ENCODE measurements at places on chromosomes 2 and 18.

- no peak for DNase-seq
Observed at GRCh38 chr18:32822197-32822596, 49.4 kb upstream of the KLHL14 start.

DNA sequence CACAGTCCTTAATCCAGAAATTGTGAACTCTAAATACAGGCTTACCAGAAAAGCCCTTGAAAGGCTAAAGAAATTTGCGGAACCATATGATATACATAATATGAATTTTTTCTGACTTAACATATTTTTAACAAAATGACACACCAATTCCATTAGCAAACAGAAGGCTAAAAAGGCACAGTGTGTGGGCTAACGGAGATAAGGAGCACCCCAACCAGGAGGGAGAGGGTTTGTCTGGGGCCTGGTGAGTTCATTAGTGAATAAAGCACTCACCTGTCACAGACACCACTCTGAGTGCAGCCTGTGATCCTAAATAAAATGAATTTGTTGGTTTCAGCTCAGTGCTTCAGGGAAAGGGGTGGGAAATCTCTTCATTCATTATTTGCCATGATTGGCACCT lies 2.7 kb upstream of the FECH start:
- no peak for DNase-seq

GRCh38 chr2:38905251-38905650 lies 15.6 kb downstream of the ARHGEF33 start:
- peak; percentile 5 for DNase-seq

- DNase-seq, result no peak
Observed at GRCh38 chr2:194004590-194005206, 1652.3 kb upstream of the SLC39A10 start.

GRCh38 chr2:151733771-151734672 lies at the start of gene NEB:
Gene NEB (minus strand): TSS chr2:151734476. CDS start chr2:151733156, 1,320 bp downstream.
- no peak for DNase-seq

DNA sequence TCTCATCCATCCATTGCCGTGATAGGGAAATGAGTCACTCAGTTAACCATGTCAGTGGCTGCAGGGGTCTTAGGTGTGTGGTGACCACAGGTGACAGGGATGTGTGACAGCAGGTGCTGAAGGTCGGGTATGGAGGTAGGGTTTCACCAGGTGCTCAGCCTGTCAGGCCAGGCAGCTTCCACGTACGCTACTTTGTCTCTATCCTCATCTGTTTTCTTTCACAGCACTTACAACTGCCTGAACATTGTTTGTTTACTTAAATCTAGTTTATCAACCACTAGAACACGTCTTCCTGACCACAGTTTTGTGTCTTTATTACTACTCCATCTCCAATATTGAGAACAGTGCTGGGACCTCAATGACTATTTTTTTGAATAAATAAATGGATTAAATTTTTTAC lies 11.4 kb upstream of the UXS1 start:
- no peak for DNase-seq

DNA sequence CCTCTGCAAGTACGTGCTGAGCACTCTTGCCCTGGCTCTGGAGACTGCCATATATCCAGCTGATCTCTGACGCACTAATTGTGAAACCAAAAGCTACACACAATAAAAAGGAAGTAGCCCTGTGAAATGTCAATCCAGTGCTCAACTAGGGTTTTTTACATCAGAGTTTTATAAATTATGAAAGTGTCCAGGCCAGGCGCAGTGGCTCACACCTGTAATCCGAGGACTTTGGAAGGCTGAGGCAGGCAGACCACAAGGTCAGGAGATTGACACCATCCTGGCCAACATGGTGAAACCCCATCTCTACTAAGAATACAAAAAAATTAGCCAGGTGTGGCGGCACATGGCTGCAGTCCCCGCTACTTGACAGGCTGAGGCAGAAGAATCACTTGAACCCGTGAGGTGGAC lies 24.5 kb upstream of the PEX13 start:
- DNase-seq, result peak; percentile 39

DNA sequence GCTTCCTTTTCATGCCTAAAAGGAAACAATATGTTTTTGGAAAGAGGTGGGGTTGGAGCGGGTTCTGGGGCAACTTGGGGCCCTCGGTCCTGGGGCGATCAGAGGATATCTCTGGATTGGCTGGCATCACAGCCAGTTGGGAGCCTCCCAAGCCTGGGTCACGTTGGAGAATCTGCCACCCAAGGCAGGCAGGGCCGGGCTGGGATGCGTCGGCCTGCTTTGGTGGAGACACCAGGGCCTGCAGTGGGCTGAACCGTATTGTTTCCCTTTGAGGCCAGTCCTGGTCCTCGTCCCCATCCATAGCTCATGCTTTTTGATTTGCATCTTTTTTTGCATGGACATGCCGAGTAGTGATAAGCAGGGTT lies 235.8 kb downstream of the ATAD2B start:
- no peak for DNase-seq

DNA sequence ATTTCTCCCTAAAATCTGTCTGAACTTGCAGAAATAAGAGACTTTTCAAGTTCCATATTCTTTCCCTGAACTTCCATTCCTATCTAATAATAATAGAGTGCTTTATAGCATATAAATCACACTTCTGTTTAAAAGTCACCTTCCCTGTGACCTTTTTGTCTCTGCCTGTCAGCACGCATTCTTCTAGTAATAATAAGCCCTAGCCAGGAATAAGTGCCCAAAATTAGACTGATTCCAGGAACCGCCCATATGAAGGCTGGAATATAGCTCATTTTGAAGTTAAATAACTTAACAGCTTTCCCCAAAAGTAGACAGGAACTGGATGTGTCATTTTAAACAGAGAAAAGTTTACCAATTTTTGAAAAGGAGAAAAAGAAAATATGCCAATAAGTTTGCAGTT lies 576.5 kb downstream of the EPHA4 start:
- DNase-seq, result no peak

GRCh38 chr2:215920244-215921100 lies 92.9 kb downstream of the MREG start:
- DNase-seq, result peak; percentile 66

GRCh38 chr18:9062418-9062751 lies 40.1 kb upstream of the NDUFV2 start:
- DNase-seq, result no peak

- DNase-seq, result peak; percentile 92
Observed at GRCh38 chr2:230905448-230906421, 19.3 kb downstream of the GPR55 start.

DNA sequence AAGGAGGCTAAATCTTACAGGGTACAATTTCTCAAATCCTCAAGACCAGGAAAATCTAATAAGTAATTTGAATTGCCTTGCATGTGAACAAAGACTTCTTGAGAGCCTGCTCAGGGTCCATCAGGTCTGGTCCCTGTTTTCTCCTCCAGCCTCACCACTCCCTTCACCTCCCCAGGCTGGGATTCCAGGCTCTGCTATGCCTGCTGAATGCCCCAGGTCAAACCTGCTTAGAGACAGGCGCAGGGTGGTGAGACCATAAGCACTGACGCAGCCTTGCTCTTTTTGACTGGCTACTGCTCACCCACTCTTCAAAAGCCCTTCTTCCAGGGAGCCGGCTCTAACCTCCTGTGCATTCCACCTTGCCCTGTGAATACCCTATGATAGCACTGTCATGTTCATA lies 356.4 kb upstream of the ACVR2A start:
- no peak for DNase-seq

GRCh38 chr2:10002681-10003080 lies 40.7 kb upstream of the KLF11 start:
- DNase-seq, result no peak

DNA sequence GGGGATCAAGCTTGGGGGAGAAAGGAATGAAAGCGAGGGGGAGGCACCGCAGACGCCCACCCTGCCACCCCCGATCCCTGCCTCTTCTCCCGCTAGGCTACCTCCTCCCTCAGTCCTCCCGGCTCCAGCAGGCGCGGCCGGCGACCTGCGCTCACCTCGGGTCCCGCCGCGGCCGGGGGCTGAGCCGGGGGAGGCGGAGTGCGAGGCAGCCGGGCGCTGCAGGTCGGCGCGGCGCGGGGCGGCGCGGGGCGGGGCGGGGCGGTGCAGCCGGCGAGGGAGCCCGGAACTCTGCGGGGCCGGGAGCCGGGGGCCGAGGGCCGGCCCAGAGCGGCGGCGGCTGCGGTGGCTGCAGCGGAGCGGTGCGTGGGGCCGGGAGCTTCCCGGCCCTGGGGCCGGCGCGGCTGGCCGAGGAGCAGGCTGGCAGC lies 477 bp downstream of the ACVR1 start:
- no peak for DNase-seq

DNA sequence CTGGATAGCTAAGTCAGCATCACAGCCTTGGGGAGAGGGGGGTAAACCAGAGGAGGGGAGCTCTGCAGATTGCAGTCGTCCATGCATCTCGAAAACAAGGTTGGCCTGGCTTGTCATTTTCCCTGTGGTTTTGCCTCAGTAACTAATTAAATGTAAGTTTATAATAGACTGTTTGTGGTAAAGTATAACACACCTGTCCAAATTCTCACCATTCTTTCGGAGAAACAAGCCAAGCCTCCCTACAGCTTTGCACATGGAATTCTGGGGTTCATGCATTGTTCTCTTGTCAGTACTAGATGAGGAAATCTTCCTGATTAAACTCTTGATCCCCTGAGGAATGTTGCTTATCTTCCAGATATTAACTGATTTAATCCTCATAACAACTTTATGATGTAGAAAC lies 1065.2 kb upstream of the FAM98A start:
- no peak for DNase-seq

DNA sequence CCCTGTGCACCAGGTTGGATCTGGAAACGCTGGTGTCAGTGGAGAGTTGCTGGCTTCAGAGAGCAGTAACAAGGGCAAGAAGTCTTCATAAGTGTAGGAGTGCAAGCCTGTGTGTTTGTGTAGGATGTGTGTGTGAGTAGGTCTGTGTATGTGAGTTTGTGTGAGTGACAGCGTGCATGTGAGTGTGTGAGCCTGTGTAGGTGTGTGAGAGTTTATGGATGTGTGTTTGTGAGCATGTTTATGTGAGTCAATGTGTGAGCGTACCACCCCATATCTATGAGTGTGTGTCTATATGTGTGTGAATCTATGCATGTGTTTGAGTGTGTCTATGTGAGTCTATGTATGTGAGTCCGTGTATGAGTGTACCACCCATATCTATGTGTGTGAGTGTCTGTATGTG lies 86.5 kb upstream of the ATG16L1 start:
- DNase-seq, result no peak

GRCh38 chr18:13246121-13246520 lies 27.6 kb downstream of the LDLRAD4 start:
- no peak for DNase-seq

GRCh38 chr2:234038076-234038802 lies 12.3 kb upstream of the SPP2 start:
- no peak for DNase-seq

GRCh38 chr2:95074663-95075439 lies 46.8 kb downstream of the MRPS5 start:
- peak; percentile 72 for DNase-seq

GRCh38 chr2:206543073-206543472 lies 99.2 kb upstream of the FAM237A start:
- no peak for DNase-seq

DNA sequence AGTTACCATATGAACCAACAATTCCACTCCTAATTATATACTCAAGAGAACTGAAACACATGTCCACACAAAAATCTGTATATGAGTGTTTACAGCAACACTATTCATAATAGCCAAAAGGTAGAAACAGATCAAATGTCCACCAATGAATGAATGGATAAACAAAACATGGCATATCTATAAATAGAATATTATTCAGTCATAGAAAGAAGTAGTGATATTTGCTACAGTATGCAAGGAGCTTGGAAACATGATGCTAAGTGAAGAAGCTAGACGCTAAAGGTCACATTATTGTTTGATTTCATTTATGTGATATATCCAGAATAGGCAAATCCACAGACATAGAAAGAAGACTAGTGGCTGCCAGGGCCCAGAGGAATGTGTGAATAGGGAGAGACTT lies 92.0 kb downstream of the RTTN start:
- DNase-seq, result no peak

DNA sequence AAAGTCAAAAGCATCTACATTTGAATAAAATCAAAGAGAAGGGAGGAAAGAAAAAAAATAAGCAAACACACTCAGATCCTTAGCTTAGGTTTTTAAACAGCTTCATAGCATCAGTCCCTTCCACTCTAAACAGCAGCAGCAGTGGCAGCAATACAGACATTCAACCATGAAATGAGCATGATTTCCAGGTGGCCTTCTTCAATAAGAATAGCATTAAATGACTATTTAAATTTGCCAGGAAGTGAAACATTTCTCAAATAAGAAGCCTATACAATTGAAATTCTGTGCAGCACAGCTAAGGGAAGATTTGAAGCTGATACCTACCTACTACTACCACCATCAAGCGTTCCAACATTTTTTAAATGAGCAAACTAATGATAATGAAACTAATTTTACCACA lies 138.1 kb upstream of the REG3G start:
- DNase-seq, result no peak

DNA sequence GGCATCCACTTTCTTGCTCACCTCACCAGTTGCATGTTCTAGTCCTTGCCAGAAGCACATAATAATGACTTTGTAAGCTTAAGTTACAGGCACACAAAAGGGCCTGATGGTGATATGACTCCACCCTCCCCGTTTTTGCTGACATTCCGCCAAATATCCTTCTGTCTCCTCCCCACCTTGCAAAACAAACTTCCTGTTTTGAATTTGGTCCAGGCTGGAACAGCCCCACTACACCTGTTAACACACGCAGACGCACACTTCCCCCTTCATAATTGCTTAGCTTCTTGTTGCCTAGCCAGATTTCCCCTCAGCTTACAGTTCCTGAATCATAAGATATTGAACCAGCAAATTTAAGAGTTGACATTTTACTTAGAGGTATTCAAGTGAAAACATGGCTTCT lies at the start of gene MGAT5:
Gene MGAT5, plus strand, starts transcription at position 269 of the 400 bp plus-strand sequence. CDS start 332 bp downstream, outside the sequence.
- no peak for DNase-seq

DNA sequence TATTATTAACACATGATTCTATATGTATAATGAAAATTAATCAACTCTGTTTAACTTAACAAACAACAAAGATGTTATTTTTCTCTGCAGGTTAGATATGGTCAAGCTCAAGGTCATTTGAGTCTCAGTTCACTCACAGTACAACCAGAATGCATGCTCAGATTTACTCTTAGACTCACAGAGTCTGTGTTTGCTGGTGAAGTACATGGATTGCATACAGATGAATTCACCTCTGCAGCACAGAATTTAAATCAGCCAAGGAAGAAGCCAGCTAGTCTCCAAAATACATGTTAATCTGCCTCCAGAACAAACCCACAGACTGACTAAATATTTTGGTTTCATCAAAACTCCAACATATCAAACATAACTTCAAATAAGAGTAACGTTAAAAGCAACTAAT lies 424.5 kb downstream of the RAD51AP2 start:
- no peak for DNase-seq

GRCh38 chr2:219309278-219309677 lies at the start of gene PTPRN:
Gene PTPRN (minus strand): TSS chr2:219309401. CDS start chr2:219309332, 69 bp downstream.
- no peak for DNase-seq

DNA sequence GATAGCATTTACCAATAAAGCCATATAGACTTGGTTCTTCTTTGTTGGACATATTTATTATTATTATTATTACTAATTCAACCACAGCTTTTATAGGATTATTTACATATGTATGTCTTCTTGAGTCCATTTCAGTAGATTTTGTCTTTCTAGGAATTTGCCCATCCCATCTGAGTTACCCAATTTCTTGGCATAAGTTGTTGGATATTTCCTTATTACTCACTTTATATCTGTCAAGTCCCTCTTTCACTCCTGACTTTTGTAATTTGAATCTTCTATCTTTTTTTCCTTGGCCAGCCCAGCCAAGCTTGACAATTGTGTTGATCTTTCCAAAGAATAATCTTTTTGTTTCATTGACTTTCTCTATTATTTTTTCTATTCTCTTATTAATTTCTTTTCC lies 543.7 kb downstream of the SUCLG1 start:
- no peak for DNase-seq

- DNase-seq, result peak; percentile 70
Observed at GRCh38 chr2:201358684-201359083, 1.5 kb upstream of the FLACC1 start.

- DNase-seq, result no peak
Observed at GRCh38 chr18:40812981-40813515, 1142.0 kb upstream of the PIK3C3 start.
